ENCODE measurements at places on chromosomes 16 and 17.
A peak's percentile ranks its signal among the peaks of the same experiment; 100 is the strongest.

GRCh38 chr16:11979013-11979672 is 2.6 kb downstream of the SNX29 start:
- no peak for DNase-seq

DNA sequence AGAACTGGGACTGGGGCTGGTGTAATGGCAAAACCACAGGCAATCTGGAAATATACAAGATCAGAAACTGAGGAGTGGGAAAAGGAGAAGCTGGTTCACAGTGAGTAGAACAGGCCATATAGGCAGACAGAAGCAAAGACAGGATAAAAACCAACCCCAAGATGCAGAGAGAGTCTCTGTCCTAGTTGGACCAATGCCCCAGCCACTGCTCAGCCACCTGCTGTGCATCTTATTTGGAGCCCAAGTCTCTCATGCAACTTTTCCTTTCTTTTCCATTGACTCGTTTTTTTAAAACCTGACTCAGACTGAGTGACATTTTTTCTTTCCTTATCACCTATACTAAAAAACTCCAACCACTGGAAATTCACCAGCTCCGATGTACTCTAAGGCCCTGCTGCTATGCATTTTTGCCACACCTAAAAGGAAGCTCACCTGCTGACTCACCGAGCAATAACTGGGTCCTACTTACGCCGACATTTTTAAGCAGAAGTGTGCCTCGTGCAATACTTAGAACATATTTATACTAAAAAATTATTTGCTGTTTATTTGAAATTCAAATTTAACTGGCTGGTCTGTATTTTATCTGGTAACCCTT is 100.8 kb upstream of the XYLT1 start:
- DNase-seq: peak; percentile 16

- DNase-seq: no peak
Observed at GRCh38 chr16:77434530-77435271, at the start of gene ADAMTS18. Gene ADAMTS18, minus strand, starts transcription at chr16:77435034. Its CDS starts 339 bp downstream, at chr16:77434695.

- peak; percentile 55 for DNase-seq
Observed at GRCh38 chr16:56451753-56452689, 667 bp downstream of the OGFOD1 start.

GRCh38 chr17:70912716-70913485 is 743.6 kb downstream of the KCNJ2 start:
- peak; percentile 2 for DNase-seq

- peak; percentile 96 for DNase-seq
Observed at GRCh38 chr16:50202926-50203624, 50.0 kb downstream of the TENT4B start.

DNA sequence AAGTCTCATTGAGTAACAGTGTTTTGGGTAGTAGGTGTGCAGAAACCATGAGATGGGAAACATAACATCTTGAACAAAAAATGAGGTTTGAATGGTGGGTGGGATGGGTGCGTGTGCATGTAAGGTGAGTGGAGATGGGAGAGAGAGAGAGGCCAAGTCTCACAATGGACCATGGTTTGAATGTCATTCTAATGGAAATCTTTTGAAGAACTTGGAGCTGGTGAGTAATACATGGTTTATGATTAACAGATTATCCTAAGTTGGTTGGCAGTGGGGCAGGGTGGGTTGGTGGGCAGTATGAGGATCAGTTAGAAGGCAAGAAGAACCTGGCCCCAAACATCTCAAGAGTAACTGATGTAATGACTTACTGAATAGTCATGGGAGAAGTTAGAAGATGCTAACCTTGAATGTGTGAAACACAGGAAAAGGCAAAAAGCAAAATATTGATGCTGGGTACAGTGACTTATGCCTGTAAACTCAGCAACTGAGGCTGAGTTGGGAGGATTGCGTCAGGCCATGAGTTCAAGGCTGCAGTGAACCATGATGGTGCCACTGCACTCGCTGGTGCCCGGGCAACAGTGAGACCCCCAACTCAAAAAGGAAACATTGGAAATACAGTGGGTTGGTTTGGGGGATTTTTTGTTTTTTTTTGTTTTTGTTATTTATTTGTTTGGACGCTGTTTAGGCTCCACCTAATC is 32.7 kb downstream of the ZNF207 start:
- no peak for DNase-seq

DNA sequence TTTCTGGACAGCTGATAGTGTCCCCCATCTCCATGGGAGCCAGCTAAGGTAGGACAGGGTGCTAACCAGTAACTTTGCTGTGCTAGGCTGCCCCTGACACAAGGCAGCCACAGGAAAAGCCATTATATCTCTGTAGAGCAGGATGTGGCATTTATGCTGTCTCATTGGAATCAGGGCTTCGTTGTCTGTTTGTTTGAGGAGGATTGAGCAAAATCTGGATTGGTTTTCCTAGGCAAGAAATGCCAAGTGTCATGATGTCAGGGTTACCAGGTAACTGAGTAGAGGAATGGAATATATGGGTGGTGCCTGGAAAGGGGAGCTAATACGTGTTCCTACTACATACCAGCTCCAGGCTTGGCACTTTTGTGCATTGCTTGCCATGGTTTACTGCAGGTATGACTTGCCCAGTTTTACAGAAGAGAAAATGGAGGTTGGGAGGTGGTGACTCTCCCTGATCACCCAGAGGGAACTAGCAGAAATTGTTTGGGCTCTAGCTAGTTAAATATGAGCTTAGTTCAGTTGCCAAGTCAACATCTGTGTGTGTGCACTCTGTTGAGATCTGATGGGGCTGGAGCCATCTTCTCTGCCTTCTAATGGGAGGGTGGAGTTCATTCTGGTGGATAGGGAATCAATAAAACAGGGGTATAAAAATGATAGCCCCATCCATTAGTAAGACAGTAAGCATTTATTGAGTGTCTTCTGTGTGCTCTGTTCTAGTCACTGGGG is 33.9 kb downstream of the GNAO1 start:
- DNase-seq: no peak

- no peak for DNase-seq
Observed at GRCh38 chr17:32861981-32862380, 14.9 kb downstream of the MYO1D start.

DNA sequence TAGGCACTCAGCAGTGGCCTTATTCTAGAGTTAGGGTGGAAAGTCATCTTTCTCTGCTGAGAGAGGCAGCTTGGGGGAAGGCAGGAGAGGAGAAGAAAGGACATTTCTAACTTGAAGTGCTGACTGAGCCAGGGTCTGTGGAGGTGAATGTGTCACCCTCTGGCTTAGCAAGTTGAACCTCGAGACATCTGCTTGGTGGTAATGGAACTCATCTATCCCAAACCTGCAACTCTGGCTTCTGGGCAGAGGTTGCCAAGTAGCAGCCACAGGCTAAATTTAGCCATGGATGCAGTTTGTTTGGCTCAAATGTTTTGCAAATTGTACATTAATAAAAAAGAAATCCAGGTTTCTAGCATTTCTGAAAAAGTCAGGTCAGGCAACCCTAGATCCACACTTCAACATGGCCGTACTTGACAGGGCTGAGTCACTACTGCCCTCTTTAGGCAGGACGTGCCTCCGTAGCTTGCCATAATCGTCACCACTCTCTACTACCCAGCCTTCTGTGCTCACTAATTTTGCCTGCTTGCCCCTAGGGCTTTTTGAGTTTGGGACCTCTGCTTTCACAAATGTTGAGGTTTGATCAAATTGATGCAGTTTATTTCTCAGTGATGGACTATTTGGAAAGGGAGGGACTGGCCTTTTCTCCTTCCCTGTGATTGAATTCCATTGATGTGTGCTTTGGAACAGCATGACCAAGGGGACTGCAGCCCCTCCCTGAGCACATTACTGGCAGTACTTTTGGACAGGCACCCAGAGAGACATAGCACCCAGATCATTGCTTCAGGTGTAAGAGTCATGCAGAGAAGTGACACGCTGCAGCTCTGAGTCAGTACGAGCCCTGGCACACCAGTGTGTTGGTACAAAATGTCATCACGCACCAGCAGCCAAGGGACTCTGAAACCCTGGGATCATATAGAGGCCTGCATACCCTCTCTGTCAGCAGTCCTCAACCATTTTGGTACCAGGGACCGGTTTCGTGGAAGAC is 5.2 kb downstream of the CDH13 start:
- DNase-seq: peak; percentile 27

DNA sequence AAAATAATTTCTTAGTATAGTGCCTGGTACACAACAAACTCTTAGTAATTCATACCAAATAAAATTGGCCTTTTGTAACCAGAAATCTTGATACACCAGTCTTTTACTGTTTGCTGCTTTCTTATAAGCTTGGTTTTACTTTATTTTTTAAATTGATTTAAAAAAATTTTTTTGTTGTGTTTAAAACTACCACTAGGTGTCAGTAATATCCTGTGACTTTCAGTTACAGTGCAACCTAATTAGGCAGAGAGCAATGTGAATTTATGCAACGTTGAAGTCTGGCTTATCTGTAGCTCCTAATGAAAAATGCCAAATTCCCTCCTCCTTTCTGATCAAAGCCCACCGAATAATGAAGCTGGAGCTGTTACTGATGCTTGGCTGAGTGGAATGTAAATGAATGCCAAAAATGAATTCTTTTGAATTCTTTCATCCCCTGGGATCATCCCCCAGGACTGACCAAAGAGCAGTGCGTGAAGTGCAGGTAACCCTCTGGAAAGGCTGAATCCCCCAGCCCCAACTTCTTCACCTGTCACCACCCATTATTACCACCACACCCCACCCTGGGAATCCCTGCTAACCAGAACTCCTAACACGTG is 3.8 kb downstream of the ERCC4 start:
- DNase-seq: peak; percentile 64

DNA sequence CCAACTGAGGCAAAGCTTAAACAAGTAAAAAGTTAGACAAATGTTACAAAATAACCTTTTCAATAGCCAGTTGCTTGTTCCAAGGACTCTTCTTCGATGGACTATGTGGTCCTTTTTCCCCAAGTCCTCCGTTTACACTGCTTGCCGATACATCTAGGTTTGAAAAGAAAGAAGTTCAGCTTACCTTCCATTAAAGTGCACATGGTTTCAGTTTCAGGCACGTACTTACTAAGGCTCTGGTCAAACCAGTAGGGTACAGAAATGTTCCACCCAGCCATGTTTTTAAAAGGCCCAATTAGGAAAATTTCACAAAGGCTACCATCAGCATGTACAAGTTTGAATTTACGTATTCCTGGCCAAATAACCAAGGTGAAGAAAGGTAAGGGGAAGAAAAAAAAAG is 2.1 kb downstream of the SRSF2 start:
- DNase-seq: no peak

- DNase-seq: peak; percentile 94
Observed at GRCh38 chr17:7889166-7889955, 772 bp downstream of the CHD3 start.

- DNase-seq: no peak
Observed at GRCh38 chr17:40025991-40026815, 11.0 kb downstream of the CSF3 start.

GRCh38 chr16:73154063-73154870 is 106.3 kb upstream of the ZFHX3 start:
- no peak for DNase-seq

- DNase-seq: no peak
Observed at GRCh38 chr17:699345-699744, 15.3 kb downstream of the VPS53 start.

DNA sequence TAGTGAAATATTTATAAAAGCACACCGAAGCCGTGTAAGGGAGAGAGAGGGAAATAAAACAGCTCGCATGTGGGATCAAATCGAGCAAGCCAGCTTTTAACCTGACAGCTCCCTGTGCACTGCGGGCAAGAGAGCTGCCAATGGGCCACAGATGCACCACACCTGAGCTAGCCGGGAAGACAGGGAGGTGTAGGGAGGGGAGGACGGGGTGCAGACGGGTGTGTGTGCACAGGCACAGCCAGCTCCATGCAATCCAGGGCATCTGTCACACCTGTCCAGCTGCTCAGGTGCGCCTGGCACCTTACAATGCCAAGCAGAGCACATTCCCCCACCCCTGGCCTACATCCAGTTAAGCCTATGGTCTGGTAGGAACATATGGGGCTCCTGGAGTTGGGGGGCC is 70.0 kb downstream of the C16orf78 start:
- DNase-seq: no peak

- DNase-seq: no peak
Observed at GRCh38 chr16:5461574-5461973, 364.0 kb upstream of the EEF2KMT start.

GRCh38 chr17:68305142-68305541 is 13.8 kb downstream of the ARSG start:
- DNase-seq: no peak

DNA sequence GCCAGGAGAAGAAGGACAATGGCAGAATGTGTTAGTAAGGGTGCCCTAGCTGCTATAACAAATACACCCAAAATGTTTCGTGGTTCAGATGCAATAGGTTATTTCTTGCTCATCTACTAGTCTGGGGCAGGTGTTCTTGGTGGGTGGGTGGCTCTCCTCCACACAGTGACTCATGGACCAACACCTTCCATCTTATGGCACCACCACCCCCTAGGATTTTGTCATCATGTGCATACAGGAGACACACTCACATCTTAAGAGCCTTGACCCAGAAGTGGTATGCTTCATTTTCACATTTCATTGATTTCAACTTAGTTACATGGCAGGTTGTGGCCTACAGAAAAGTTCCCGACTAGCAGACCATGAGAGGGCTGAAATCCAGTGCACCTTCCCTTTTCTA is 114.7 kb downstream of the AMFR start:
- DNase-seq: no peak

DNA sequence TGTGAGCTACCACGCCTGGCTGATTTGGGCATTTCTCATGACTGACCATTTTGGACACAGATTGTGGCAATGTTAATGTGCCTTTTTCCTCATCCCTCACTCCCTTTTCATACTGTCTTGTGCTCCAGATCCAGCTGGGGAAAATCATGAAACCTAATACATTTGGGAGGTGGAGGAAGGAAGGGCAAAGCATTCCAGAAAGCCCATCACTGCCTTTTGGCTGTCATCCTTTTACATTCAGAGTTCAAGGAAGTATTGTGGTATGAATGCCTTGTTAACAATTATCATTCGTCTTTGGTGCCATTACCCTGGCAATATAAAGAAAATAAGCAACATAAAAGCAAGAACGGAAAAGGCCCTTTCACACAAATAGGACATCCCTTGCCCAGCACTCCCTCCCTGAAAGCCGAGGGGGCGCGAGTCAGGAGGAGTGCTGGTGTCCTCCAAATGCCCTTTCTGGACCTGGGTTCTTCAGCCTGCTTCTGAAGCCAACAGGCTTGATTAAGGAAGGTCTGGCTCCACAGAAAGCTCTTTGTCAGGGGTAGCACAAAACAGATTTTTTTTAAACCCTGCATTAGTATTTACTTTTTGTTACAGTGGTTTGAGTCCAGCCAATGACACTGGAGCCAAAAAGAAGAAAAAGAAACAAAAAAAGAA is 20.1 kb downstream of the NMT1 start:
- no peak for DNase-seq

- no peak for DNase-seq
Observed at GRCh38 chr16:4376893-4377572, 5.4 kb downstream of the VASN start.
